ENCODE measurements at places on chromosomes 7 and 10.

DNA sequence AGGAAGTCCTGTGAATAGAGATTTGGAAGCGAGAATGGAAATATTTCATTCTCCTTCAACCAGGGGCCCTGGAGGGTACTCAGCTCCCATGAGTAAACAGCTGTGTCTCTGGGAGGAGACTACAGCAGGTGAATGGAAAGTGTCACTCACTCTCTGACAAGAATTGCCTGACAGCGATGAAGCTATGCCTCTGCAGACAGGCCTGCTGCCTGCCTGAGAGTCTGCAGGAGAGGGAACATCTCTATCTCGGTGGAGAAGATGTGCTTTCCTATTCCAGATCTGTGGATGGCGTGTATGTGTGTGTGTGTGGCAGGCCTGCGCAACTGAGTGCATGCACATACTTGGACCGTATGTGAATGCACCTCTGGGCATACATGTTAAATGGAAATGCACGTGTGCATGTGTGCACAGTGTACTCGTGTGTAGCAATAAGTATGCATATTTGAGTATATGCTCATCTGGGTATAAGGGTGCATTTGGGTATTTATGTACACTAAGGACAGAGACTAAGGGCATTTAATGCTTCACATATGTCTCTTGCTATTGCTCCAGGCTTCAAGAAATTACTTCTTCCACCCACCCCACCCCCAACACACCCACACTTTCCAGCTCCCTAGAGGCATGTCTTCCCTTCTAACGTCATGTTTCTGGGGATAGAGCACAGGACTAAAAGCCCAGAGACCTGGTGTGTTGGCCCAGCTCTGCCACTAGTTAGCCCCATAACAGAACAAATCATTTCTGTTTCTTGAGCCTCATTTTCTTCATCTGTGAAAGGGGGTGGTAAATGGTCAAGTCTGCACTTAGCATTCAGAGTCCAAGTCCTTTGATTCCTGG is 4.6 kb upstream of the ADCYAP1R1 start:
- DNase-seq, result no peak

GRCh38 chr7:118590107-118590506 is 365.6 kb downstream of the ANKRD7 start:
- DNase-seq, result peak; percentile 28

- DNase-seq, result no peak
Observed at GRCh38 chr7:117961235-117961634, 88.0 kb upstream of the CTTNBP2 start.

GRCh38 chr10:112295853-112296830 is 12.9 kb downstream of the TECTB start:
- no peak for DNase-seq

DNA sequence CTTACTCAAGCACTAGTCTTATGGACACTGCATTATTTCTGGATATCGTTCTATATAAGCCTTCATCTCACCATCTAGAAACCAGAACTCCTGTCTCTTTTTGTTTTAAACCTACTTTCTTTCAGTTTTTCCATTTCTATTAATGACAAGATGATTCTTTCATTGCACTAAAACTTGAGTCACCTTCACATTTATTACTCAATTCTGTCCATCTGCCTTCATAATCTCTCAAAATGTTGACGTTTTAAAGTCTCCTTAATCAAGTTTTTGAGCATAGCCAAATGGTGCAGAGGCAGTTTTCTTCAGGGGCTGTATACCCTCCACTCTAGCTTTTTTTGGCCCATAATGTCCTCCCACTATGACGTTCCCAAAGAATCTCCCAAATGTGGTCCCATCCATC is 17.6 kb downstream of the STAM start:
- DNase-seq, result no peak

- no peak for DNase-seq
Observed at GRCh38 chr7:67267914-67268313, 271.3 kb downstream of the TYW1 start.

DNA sequence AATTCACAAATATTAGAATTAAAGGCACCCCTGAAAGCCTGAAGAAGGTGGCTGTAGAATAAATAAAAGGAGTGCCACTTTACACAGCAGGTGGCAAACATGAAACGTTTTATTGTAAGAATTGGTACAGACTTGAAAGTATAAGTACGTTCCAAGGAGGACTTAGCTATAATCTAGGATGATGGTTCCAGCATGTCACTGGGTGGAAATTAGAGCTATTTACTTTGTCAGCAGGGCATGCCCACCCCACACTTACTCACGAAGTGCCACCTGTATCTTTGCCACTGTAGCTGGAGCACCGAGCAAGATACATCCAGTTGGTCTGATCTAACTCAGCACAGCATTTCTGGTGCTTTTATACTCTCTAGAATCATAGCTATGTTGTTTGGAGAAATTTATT is 97.8 kb downstream of the GRM8 start:
- no peak for DNase-seq

- no peak for DNase-seq
Observed at GRCh38 chr7:154917808-154918160, 85.1 kb downstream of the PAXIP1 start.

GRCh38 chr10:96513305-96513697 is 425 bp downstream of the TLL2 start:
- no peak for DNase-seq

GRCh38 chr10:108005627-108006026 is 841.1 kb upstream of the SORCS1 start:
- no peak for DNase-seq

DNA sequence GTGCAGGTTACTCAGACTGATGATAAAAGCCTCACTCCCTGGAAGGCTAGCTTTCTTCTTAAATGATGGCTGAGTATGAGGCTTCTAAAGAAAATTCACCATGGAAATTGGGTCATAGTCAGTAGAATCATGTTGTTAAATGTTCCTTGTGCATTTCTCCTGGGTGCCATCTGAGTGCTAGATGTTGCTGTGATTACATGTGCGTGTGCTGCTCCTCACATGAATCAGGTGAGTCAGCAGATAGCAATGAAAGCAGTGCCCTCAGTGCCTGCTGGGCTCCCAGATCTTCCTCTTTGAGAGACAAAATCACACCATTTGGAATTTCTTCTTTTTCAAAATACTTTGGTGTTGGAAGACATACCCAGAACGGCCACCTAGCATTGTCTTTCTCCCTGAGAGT is 331.7 kb downstream of the XPNPEP1 start:
- no peak for DNase-seq

DNA sequence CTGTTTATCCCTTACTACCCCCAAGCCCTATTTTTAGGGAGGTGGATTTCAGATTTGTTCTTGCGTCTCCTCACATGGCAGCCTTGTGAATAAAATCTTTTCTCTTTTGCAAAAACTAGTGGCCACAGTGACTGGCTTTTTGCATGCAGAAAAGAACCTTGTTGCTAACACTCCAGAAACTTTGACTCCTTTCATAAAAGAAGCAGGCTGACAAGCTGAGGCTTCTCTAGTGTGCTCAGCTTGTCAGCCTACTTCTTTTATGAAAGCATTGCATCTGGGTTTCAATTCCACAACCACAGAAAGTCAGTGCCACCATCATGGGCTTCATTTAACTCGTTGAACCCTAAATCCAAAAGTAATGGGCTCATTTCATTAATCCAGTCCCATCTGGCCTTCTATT is 761.0 kb upstream of the COBL start:
- no peak for DNase-seq

DNA sequence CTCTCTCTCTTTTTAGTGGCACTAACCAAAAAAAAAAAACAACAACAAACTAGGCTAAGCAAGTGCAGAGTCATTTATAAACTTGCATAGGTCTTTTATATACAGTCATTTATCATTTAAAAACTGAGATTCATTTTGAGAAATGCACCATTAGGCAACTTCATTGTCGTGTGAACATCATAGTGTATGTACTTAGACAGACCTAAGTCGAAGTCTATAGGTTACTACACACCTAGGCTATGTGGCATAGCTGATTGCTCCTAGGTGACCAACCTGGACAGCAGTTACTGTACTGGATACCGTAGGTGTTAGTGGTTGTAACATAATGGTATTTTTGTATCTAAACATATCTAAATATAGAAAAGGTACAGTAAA is 109.1 kb upstream of the SAMD8 start:
- no peak for DNase-seq

GRCh38 chr7:153457746-153458145 is 594.5 kb upstream of the DPP6 start:
- DNase-seq, result peak; percentile 19

DNA sequence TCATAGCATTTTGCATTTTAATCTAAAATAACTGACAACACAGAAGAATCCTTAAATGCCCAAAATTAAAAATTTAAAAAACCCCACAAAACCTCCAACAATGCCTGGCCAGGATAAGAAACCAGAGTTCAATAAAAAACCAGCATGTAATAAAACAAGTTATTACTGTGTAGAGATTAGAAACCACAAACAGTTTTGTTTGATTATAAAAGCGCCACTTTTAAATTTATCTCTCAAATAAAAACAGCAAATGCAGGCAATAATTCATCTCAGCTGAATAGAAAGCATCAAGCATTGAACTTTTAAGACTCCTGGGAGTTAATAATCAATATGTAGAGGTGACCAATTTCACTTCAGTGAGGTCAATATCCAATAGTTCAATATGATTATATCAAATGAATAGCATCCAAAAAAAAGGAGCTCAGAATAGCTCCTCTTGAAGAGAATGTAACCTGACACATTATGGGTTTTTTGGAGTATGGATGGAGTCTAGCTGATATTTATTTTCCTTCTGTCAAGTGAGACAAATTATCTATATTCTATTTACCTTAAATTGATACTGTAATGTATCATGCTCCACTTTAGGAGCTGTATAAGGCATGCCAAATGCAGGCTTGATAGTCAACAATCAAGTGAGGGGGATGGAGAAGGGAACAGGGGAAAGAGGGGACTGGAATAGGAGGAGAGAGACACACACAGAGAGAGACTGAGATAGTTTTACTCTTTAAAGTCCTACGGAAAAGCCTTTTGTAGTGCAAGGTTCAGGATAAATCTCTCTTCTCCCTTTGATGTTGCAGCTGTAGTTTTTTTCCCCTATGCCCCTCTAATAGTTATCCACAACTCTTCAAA is 130.9 kb downstream of the RSU1 start:
- DNase-seq, result peak; percentile 47

DNA sequence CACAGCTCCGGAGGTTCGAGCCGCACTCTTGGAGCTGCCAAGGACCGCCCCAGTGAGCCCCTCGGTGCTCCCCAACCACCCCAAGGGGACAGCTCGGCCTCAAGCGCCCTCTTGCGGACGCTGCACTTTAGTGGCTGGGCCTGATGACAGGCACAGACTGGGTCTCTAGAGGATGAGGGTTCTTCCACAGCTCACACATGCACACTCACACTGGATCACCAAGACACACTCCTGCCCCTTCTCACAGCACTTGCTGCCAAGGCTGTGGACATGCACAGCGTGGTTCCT is 2.1 kb downstream of the RET start:
- DNase-seq, result no peak

DNA sequence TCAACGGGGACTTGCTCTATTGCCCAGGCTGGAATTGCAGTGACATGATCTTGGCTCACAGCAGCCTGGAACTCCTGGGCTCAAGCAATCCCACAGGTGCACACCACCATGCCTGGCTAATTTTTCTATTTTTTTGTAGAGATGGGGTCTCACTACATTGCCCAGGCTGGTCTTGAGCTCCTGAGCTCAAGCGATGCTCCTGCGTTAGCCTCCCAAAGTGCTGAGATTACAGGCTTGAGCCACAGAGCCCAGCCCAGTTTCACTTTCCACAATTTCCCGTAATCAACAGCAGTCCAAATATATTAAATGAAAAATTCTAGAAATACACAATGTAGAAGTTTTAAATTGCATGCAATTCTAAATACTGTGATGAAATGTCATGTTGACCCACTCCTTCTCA is 24.0 kb downstream of the SEPTIN14 start:
- no peak for DNase-seq

DNA sequence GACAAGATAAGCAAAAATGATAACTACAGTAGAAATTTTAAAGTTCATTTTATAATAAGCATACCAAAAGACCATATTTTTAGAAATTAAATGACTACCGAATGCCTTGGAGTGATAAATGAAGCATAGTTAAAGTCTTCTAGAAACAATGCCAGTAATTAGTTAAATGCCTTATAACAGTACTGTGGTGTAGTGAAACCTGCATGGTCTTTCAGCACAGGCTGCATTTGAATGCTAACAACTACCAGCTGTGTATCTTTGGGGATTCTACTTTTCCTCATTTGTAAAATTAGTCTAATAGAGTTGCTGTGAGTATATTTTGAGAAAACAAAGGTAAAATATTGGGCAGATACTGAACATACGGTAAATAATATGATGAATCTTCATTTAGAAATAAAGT is 25.1 kb downstream of the TSPAN12 start:
- no peak for DNase-seq

- no peak for DNase-seq
Observed at GRCh38 chr10:82888809-82889455, 1013.9 kb downstream of the NRG3 start.

DNA sequence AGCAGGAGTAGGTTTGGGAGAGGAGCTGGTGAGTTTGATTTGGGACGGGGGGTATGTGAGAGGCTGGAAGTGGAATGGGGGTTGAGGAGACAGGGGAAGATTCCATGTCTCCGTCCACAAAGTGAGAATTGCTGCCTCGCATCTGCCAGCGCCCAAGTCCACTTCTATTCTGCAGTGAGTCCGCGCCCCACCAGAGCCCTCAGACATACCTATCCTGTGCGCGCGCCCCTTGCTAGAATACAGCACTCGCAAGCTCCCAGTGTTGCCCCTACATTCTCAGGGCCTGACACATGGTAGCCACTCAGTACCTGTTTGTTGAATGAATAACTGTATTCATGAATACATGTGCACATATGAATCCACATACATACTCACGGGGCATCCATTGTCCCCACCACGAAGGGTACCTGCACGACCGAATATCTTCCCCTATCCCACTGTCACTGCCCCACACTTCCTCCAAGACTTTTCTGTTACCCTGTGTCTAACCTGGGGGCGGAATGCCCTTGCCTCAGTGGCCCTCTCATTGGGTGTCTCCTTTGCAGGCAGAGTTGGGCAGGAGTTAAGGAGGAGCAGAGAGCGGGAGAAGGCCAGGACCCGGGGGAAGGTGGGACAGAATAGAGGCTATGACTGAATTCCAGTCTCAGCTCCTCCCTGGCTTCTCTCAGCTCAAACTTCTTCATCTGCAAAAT is 19.9 kb downstream of the POLL start:
- no peak for DNase-seq

- no peak for DNase-seq
Observed at GRCh38 chr10:94645285-94645684, 38.2 kb upstream of the CYP2C18 start.

DNA sequence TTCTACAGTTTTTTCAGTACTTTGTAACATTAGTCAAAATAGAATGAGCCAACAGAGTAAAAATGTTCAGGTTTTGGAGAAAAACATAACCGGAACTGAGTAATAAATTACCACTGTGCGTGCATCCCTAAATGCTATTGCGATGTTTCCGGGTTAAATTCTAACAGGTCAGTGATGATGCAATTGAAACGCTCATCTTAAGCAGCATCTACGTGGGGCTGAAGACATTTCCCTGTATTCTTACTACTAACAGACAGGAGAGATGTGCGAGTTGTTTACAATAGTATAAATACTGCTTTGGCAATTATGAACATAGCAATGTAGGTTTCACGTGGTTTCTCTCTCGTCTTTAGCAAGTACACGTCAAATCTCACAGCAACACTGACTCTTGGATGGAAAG is 149.4 kb downstream of the USP6NL start:
- DNase-seq, result no peak

Data from NCI-H1092 (cell line).